Mesothelial cell of epicardium (in vitro differentiated cells): ENCODE measurements at places on chromosomes 4 and X.

DNA sequence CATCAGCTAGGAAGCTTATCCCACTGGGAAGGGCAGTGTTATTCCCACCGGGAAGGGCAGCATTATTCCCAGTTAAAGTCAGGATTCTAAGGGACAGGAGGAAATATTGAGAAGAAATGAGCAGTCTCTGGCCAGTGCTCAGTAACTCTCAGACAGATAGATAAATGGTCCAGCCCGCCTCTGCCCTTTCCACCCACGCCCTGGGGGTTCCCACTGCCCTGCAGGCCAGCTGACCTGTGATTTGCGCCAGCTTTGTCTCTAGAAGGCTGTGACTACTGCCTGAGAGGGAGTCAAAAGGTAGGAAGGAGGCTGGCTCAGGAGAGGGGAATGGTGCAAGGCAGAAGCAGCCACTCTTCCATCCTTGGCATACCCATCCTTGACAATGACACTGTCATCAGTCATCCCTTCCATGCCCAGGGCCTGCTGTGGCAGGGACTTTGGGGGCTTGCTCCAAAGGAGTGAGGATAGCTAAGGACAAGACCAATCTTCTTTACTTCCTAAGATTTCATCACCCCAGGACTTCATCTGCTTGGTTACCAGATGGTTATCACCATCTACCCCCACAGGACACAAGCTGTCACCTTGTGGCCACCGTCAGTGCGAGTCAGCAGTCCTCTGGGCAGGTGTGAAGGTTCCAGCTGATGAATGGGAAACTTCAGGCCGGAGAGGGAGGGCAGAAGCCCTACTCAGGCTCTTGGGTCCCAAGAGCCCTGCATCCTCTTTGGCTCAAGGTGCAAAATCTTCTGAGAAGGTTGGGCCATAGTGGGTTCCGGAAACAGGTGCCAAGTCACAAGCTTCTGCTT lies 49.5 kb downstream of the SEPSECS start:
- no peaks in the 10 kb centered on the region for H3K36me3 ChIP-seq
- no peaks in the 10 kb centered on the region for H3K4me1 ChIP-seq
- H3K27me3 ChIP-seq, result peaks cover 6% of the 10 kb centered on the region
- no peak overlapping the region for H3K4me3 ChIP-seq
- no peak for DNase-seq

- no peak overlapping the region for H3K27ac ChIP-seq
- H3K4me1 ChIP-seq, result peaks cover 14% of the 10 kb centered on the region
Observed at GRCh38 chr4:184215709-184216328, 1.9 kb downstream of the ENPP6 start.

GRCh38 chr4:136713140-136713539 lies 819.2 kb downstream of the PCDH18 start:
- peaks cover 4% of the 10 kb centered on the region for H3K36me3 ChIP-seq
- H3K4me3 ChIP-seq, result no peak overlapping the region
- H3K27me3 ChIP-seq, result no peaks in the 10 kb centered on the region
- DNase-seq, result no peak
- peaks cover 9% of the 10 kb centered on the region for H3K4me1 ChIP-seq

GRCh38 chr4:76737180-76737579 lies 160.8 kb downstream of the SOWAHB start:
- no peaks in the 10 kb centered on the region for H3K27me3 ChIP-seq
- no peak overlapping the region for H3K4me3 ChIP-seq
- peaks cover 16% of the 10 kb centered on the region for H3K36me3 ChIP-seq
- peaks cover 24% of the 10 kb centered on the region for H3K4me1 ChIP-seq
- peak overlapping the region; percentile 55 for H3K27ac ChIP-seq
- no peak for DNase-seq
